ENCODE measurements at places on chromosomes 1 and 21. TPM values are rescaled to one million over a fixed set of nuclear protein-coding genes. Genes with fewer than 3 reads are reported as not detected.
A peak's percentile ranks its signal among the peaks of the same experiment; 100 is the strongest.

The OLIG2 gene
- polyA plus RNA-seq: not detected

- DNase-seq: no peak
These were observed 41.6 kb upstream of the STUM start for GRCh38 chr1:226506921-226507320.

The IVL gene
- polyA plus RNA-seq: not detected

DNA sequence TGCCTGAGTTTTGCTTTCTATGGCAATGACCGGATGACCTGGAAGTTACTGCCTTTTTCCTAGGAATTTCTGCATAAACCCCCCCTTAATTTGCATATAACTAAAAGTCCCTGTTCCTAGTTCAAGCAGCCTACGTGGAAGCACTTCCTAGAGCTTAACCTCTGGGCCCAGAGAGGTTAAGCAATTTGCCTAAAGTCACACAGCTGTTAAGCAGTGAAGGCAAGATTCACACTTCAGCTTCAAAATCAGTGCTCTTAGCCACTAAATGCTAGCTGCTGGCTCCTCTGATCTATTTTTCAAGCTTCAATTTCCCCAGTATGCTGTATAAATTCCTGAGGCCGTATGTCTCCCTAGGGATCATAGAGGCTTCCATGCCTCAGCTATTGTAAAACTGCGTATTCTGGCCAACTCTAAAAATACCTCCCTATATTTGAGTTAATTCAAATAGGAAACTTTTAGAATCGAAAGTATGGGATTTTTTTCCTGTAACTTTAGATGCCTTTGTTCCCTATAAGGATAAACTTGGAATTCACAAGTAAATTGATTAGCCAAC, 53.1 kb upstream of the CD5L start:
- DNase-seq: no peak

GRCh38 chr1:108955881-108956280, 7.4 kb downstream of the CLCC1 start:
- no peak for DNase-seq

The NPHS2 gene
- polyA plus RNA-seq: not detected

The MEX3A gene
- polyA plus RNA-seq: 14.6 TPM

- no peak for DNase-seq
These were observed 43.0 kb downstream of the WNT9A start for GRCh38 chr1:227904541-227905335.

The CTSK gene
- polyA plus RNA-seq: 65.4 TPM

- no peak for DNase-seq
These were observed 874.2 kb upstream of the ADGRL2 start for GRCh38 chr1:80926531-80926930.

DNA sequence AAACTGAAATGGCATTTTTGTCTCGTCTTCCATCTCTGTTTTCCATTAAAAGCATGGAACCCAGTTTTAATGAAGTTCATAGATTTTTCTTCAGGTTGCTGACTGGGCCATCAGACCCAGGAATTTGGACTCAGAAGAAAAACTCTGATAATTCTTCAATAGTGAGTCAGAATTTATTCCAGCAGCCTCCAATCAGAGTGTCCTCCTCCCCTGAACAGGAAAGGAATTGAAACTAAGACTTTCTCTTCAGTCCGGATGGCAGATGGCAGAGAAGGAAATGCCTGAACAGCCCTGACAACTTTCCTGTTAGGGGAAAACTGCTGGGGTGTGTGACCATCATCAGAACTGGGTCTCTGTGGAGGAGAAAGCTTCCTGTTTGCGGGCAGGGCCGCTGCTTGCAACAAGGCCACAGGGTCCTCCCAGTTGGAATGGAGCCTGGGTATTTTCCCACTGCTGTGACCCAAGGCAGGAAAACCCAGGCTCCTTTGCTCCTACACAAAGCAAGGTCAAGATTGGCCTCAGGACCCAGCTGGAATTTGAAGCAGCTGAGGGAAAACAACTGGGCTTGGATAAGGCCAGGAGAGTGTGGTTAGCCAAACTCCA, 20.7 kb downstream of the CD34 start:
- DNase-seq: no peak

The DEDD gene
- 38.0 TPM for polyA plus RNA-seq

The IRF6 gene
- polyA plus RNA-seq: 1.0 TPM

- DNase-seq: no peak
These were observed 227.6 kb downstream of the LMO4 start for GRCh38 chr1:87556326-87556725.

DNA sequence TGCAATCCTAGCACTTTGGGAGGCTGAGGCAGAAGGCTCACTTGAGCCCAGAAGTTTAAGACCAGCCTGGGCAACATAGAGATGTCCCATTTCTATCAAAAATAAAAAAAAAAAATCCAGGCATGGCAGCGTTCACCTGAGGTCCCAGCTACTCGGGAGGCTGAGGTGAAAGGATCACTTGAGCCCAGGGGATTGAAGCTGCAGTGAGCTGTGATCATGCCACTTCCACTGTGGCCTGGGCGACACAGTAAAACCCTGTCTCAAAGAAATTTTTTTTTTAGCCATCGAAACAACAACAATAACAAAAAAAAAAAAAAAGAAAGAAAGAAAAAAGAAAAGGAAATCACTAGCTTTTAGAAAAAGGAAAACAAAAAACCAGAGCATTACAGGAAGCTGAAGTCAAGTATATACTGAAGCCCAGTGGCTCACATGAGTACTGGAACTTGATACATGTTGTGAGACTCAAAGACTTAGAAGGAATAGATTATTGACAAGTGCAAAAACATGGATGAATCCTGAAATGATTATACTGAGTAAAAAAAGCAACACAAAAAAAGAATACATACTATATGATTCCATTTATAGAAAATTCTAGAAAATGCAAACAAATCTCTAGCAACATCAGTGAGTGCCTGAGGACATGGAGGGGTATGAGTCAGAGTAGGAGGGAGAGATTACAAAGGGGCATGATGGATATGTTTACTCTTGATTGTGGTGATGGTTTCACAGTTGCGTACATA, 6.1 kb upstream of the RABGAP1L start:
- DNase-seq: no peak

The SEC16B gene
- polyA plus RNA-seq: 4.0 TPM

The SYT6 gene
- not detected for polyA plus RNA-seq

DNA sequence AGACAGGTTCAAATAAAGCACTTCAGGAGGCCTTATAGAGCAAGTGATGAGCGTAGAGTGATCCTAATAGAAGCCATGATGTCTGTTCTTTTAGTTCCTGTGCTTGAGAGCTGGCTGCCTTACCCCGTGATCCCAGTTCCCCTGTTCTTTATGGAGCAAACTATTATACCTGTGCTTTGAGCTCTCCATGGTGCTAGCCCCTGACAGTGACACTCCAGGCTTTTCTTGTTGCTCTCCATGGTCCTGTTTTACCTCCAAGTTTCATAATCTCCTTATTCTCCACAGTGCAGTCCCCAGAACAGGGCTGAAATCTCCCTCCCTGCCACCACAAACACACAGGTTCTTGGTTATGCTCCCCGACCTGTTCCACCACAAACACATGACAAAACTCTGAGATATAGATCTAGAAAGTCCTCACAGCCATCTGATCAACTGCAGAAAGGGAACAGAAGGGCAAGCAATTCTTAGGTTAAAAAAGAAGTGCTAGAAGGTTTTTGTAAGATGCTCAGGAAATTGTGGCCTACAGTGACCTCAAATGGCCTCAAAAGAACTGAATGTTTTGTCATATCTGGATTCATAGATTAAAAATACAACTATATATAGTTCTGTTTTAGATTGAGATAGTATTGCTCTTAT, 6.0 kb downstream of the CADM3 start:
- peak; percentile 16 for DNase-seq

The FCGR1A gene
- not detected for polyA plus RNA-seq

- no peak for DNase-seq
These were observed 54.4 kb downstream of the SLC9A1 start for GRCh38 chr1:27100335-27101053.

DNA sequence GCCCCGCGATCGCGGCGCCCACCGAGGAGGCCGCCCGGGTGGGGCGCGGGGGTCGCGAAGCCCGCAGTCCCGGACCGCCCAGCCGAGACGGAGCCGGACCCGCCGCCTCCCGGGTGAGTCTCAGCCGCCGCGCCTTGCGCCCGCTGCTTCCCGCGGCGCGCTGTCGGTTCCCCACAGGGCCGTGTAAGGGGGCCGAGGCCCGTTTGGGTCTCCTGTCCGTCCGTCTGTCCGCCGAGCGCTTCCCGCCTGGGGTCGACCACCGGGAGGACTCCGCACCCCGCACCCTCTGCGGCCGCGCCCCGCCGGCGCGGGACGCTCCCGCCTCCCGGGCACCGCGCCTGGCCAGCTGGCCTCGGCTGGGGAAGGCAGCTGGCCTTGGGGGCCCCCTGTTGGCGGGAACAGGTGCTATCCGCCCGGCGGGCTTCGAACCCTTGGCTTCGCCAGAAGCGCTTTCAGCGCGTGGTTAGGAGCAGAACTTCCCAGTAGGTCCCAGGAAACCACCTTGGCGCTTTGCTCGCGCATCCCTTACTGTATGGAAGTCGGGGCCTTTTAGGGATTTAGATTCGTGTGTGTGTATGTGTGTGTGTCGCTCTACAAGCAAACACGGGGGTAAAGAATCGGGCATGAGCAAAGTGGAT, 414 bp downstream of the TMEM51 start:
- DNase-seq: no peak

GRCh38 chr1:229629261-229629660, 3.2 kb downstream of the URB2 start:
- DNase-seq: no peak

DNA sequence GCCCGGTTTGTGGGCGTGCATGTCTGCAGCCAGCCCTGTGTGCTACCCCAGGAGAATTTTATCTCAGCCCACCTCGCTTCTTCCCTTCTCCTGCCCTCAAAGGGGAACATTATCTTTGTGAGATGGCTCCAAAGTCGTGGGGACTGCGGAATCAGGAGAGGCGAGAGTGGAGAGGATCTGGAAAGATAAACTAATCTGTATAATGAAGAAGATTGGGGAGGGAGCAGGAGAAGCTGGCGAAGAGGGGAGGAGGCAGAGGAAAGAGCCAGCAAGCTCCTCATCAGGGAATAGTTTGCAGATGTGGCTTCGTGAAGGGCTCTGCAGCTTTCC, 310.3 kb downstream of the MATN1 start:
- DNase-seq: no peak

DNA sequence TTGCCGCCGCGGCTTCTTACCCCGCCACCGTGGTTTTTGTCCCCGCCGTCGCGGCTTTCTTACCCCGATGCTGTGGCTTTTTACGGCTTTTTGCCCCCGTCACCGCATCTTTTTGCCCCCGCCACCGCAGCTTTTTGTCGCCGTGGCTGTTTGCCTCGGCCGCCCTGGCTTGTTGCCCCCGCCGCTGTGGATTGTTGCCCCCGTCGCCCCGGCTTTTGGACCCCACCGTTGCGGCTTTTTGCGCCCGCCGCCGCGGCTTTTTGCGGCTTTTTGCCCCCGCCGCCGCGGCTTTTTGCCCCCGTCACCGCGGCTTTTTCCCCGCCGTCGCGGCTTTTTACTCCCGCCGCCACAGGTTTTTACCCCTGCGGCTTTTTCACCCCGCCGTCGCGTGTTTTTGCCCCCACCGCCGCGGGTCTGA, 3934.3 kb downstream of the SRGAP2C start:
- DNase-seq: no peak

- no peak for DNase-seq
These were observed 153.0 kb downstream of the KCTD3 start for GRCh38 chr1:215720126-215720525.

The TMEM183A gene
- 93.4 TPM for polyA plus RNA-seq

The SLC9C2 gene
- polyA plus RNA-seq: not detected
